Activated CD8-positive, alpha-beta memory T cell treated with anti-CD3 and anti-CD28 coated beads for 1 hour (primary cell): ENCODE measurements at places on chromosomes 6 and 20.

DNA sequence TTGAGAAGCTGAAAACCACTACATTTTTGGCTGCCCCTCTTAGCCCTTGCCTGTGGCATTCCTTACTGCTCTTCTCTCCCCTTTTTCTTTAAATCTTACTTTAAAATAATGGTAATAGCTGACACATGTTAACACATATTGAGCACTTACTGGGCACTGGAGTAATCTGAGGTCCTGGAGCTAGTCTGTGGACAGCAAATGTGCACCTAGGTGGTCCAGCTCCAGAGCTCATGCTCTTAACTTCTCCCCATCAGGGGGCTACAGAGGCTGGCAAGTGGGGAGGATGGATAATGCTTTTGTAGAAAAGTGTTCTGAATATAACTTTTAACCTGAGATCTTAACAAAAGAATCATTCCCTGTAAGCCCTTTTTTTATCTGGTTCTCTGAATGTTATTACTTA lies 74.8 kb downstream of the ADGRB3 start:
- DNase-seq, result no peak

GRCh38 chr6:166029506-166029905 lies 138.1 kb downstream of the TBXT start:
- no peak for DNase-seq

DNA sequence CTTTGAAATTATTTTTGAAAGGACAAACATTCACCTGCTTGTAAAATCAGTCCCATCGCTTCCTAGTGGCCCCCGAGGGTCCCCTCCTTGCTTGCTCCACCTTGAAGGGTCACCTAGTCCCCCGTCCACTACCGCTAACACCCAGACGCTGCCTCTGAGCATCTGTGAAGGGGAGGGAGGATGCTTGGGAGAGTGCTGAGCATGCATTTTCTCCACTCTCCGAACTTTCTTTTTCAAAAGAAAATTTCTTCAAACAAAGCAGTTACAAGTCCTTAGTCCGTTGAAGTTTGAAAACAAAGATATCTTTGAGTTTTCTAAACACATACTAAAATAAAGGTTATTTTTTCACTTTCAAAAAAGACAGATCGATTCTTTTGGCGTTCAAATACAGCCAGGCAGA lies 224.3 kb upstream of the ARID1B start:
- DNase-seq, result no peak

- no peak for DNase-seq
These were observed 181.8 kb downstream of the DLL1 start for GRCh38 chr6:170108890-170109587.

DNA sequence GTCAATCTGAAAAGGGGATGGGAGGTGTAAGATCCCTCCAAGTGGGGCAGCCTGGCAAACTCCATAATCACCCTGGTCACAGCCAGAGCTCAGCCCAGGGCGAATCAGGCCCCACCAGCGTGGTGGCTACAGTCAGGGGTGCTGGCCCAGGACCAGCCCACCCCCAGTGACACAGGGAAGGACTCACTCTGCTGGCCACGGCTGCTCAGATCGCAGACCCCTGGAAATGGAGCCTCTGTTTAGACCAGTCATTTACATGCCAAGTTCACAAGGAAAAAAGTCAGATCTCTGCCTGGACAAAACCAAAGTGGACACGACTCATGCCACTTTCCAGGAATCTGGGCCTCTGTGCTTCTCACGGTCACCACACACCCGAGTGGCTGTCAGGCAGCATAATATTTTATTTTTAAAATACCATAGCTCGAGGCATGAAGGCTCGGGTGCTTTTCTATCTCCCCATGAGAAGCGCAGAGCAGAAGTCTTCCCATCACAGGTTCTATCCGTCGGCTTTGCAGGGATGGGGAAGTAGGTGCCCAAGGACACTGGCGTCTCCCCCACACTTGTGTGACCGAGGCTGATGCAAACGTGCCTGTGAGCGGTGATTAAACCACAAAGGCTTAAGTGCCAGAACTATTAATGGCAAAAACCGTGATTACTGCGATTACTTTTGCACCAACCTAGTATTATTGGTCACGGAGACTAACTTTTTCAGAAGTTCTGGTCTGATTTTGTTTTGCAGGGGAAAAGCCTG lies 13.0 kb downstream of the PXDC1 start:
- DNase-seq, result no peak

- no peak for DNase-seq
These were observed 856.9 kb downstream of the EYS start for GRCh38 chr6:64850121-64850520.
